Substantia nigra (tissue), 51 donors: ENCODE measurements at places on chromosomes 4 and X.

DNA sequence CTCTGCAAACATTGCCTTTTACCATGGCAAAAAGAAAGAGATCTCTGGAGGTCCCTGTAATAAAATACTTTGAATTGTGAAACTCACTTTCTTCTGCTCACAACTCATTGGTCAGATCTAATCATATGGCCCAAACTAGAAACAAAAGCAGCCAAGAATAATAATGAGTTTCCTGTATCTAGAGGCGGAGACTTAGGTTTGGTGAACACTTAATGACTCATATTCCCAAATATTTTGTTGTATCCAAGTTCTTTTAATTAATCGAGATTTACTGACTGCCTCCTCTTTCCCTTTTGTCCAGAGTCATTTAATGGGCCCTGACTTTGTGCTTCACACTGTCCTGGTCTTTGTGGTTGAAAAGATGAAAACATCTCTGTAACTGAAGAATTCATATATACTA is 190.6 kb downstream of the CCSER1 start:
- DNase-seq = no peak

GRCh38 chr4:53098681-53099121 is 236.6 kb downstream of the RASL11B start:
- DNase-seq = no peak

- DNase-seq = peak; percentile 51
These were observed 339 bp downstream of the CUL4B start for GRCh38 chrX:120560405-120560841.

- peak; percentile 92 for DNase-seq
These were observed 692 bp downstream of the ZFX start for GRCh38 chrX:24150051-24150790.
